Peyer's patch (tissue), 4 donors: ENCODE measurements at places on chromosomes 2 and 18.
A peak's percentile ranks its signal among the peaks of the same experiment; 100 is the strongest.

- H3K4me1 ChIP-seq = no peaks in the 10 kb centered on the region
- H3K27ac ChIP-seq = no peak overlapping the region
- H3K36me3 ChIP-seq = no peaks in the 10 kb centered on the region
- H3K27me3 ChIP-seq = no peaks in the 10 kb centered on the region
These were observed 3.1 kb downstream of the NRXN1 start for GRCh38 chr2:51028829-51029228.

DNA sequence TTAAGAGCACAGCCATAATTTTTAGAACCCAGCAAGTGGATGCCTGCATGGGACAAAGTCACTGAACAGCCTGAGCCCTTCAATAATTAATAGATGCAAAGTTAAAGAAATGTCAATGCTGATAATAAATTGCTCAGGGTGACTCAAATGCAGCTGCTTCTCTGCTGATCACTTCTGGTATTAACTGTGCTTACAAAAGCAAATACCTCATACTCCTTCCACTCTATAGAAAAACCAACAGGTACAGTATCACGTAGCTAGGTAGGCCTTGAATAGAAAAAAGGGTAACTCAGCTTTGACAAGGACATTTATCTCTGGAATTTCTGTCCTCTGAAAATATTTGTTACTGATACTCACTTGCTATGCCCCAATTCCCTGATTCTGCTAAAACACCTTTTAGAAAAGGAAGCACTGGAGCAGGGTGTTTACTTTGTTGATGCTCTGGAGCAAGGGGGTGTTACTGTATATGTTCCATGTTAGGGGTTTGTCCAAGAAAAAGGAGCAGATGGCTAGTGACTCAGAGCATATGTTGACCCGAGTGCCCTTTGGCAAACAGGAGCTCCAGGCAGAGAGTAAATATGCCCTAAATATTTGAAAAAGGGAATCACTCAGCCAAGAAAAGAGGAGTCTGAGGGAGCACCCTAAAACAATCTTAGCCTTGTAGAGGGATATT lies 59.1 kb upstream of the RTN4 start:
- H3K27me3 ChIP-seq = no peaks in the 10 kb centered on the region
- no peak overlapping the region for H3K4me3 ChIP-seq
- H3K36me3 ChIP-seq = no peaks in the 10 kb centered on the region
- no peak overlapping the region for H3K27ac ChIP-seq
- no peaks in the 10 kb centered on the region for H3K4me1 ChIP-seq

GRCh38 chr2:11406958-11407381 lies 59.0 kb downstream of the E2F6 start:
- H3K4me3 ChIP-seq = no peak overlapping the region
- H3K36me3 ChIP-seq = no peaks in the 10 kb centered on the region
- no peaks in the 10 kb centered on the region for H3K4me1 ChIP-seq
- peak overlapping the region; percentile 95 for H3K27ac ChIP-seq
- H3K27me3 ChIP-seq = no peaks in the 10 kb centered on the region
- no peak for DNase-seq

DNA sequence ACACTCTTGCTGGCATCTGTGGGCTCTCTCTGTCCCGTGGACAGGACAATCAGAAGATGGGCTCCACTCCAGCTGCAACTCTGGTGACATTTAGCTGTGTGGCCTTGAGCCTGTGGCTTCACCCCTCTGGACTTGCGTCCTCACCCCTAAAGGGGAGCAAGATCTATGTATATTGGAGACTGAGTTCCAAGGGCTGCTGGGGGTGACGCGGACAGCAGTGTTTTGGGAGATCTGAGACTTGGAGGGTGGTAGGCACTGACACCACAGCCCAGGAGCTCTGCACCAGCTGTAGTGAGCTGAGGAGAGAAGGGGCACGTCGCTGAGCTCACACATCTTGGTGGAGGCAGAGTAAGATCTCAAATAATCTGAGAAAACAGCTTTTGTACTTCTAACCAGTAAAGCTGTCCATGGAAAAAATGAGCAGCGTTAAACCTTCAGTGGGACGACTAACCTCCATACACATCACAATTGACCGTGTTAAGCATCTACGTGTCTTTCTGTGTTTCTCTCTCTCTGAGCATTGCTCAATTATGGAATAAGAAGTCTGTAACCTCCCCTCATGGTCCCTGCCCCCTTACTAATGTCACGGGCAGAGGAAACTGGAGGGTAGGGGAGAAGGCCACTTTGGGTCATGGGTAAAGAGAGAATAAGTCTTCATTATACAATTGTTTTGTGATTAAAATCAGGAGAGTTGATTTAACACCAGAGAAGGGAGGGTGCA lies 85.8 kb downstream of the SH3RF3 start:
- H3K27me3 ChIP-seq = no peaks in the 10 kb centered on the region
- H3K27ac ChIP-seq = no peak overlapping the region
- no peak overlapping the region for H3K4me3 ChIP-seq
- DNase-seq = no peak

DNA sequence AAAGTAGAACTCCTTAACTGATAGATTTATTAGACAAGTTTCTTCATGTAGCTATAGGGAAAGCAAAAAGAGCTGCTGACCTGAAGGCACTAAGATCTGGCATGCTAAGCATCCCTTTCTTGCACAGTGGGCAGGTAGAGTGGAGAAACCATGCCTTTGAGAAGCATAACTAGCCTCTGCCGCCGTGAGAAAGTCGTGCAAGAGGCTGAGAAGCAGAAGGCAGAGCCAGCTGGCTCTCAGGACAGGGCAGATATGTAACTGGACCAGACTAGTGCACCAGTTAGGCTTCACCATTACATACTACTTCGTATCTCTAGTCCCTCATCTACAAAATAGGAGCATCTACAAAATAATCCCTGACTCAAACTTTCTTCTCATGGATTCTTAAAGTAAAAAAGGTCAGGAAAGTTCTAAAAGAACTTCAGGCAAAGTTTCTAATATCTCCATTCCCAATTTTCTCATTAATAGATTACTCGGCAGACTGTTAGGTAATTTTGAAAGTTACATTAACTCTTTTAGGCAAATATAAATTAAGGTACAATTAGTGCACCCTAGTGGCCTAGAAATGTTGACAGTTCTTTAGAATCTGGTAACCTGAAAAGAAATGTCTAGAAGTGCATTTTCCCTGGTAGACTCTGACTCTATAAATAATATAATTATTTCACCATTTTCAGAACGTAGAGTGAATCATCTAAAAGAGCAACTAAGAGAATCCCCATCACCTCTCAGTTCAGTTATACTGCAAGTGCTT lies 10.3 kb downstream of the ERBB4 start:
- no peaks in the 10 kb centered on the region for H3K4me1 ChIP-seq
- H3K4me3 ChIP-seq = no peak overlapping the region
- H3K36me3 ChIP-seq = no peaks in the 10 kb centered on the region
- no peak overlapping the region for H3K27ac ChIP-seq

- no peaks in the 10 kb centered on the region for H3K4me1 ChIP-seq
- H3K36me3 ChIP-seq = no peaks in the 10 kb centered on the region
- H3K4me3 ChIP-seq = no peak overlapping the region
- H3K27me3 ChIP-seq = no peaks in the 10 kb centered on the region
These were observed 3.0 kb downstream of the GPR55 start for GRCh38 chr2:230921806-230922595.

DNA sequence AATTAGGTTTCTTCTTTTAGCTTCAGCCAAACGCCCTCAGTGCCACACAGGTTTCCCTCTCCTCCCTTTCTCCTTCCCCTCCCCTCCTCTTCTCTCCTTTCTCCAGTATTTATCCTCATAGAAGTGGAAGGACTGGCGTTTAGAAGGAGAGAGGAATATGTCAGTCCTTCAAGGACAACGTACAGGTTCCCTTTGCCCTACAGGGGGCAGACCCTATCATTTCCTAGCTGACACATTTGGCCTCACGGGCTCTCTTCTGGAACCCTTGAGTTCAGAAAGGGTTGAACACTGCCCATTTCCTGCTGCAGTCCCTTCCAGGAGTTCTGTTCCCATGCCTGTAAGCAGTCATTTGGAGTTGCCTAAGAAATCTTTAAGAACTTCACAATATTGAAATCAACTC lies 46.1 kb downstream of the CDCA7 start:
- H3K27ac ChIP-seq = no peak overlapping the region
- no peak overlapping the region for H3K4me3 ChIP-seq
- no peaks in the 10 kb centered on the region for H3K27me3 ChIP-seq
- H3K36me3 ChIP-seq = no peaks in the 10 kb centered on the region
- no peaks in the 10 kb centered on the region for H3K4me1 ChIP-seq

DNA sequence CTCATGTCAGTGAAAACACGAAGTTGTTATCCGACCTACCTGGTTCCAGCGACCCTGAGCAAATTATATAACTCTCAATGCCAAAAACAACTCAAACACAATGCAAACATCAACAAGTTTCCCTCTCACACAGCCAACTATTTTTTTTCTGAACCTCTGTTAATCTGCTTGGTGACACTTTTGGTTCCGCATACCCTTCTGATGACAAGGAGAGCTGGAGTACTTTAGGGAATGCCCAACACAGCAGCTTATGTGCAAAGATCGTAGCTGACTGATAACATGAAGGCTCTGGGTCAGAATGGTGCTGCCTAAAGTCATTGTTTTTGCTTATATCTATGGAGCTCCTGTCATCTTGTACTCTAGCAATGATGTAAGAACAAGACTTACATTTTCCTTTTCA lies 72.7 kb upstream of the CCDC68 start:
- H3K4me1 ChIP-seq = no peaks in the 10 kb centered on the region
- no peaks in the 10 kb centered on the region for H3K27me3 ChIP-seq
- H3K27ac ChIP-seq = no peak overlapping the region
- H3K36me3 ChIP-seq = no peaks in the 10 kb centered on the region

- no peak for DNase-seq
- no peak overlapping the region for H3K27ac ChIP-seq
- H3K4me1 ChIP-seq = no peaks in the 10 kb centered on the region
- no peaks in the 10 kb centered on the region for H3K27me3 ChIP-seq
These were observed 1.3 kb downstream of the CDCA7 start for GRCh38 chr2:173355866-173356508.

DNA sequence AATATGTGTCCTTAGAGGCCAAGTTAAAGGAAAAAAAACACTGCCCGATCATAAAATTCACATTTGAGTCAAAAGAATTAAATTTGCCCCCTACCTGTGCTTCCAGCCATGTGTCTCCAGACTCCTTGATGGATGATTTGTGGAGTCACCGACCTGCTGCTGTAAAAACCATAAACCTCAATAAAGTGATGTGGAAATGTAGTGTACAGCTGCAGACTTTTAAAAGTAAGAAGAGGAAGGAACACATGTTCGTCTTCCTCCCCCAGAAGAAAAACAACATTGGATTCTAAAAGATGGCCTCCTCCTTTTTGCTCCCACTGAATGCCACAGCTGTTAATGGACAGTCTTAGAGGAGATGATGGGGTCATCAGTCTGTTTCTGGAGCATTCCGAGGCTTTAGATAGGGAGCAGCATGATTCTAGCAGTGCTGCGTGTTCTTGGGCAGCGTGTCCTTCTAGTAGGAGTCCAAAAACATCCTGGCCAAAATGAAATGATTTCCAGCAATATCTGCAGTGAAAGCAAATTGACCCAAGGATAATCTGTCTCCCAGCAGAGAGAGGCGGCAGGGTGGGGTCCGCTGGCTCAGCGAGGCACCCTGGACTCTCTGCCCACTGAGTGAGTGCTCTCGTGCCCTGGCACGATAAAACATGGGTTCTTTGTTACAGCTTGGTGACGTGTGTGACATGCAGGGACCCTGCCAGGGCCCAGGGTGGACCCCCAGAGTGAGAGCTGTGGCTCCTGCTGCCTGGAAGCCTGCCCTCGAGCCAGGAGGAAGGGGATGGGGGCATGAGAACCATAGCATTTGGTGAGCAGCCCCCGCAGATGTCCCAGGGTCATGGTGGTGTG lies 196.1 kb downstream of the FAM210A start:
- no peaks in the 10 kb centered on the region for H3K4me1 ChIP-seq
- no peak overlapping the region for H3K27ac ChIP-seq
- H3K4me3 ChIP-seq = no peak overlapping the region
- H3K36me3 ChIP-seq = no peaks in the 10 kb centered on the region
- no peak for DNase-seq

DNA sequence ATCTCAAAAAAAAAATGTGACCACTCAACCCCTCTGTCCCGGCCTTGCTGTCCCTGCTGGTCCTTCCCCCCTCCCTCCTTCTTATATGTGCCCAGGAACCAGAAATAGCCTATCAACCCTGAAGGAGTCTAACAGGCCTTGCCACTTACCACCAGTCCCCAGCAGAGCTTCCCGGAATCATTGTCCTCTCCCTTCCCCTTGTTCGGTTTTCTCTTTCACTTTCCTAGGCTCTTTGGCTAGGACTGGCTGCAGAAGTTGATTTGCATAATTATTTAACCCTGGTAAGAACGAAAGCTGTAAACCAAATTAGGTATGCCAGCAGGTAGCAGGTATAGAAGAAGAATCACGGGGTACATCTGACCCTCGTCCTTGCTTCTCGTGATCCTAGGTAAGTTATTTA lies 72.6 kb upstream of the ZNF532 start:
- no peaks in the 10 kb centered on the region for H3K36me3 ChIP-seq
- H3K27me3 ChIP-seq = no peaks in the 10 kb centered on the region
- DNase-seq = no peak
- no peak overlapping the region for H3K4me3 ChIP-seq
- H3K4me1 ChIP-seq = no peaks in the 10 kb centered on the region
- no peak overlapping the region for H3K27ac ChIP-seq

GRCh38 chr2:40964509-40965250 lies 512.8 kb upstream of the SLC8A1 start:
- H3K36me3 ChIP-seq = no peaks in the 10 kb centered on the region
- H3K27me3 ChIP-seq = no peaks in the 10 kb centered on the region
- no peak overlapping the region for H3K27ac ChIP-seq
- no peak overlapping the region for H3K4me3 ChIP-seq
- H3K4me1 ChIP-seq = no peaks in the 10 kb centered on the region

GRCh38 chr18:61738042-61738441 lies 154.8 kb downstream of the RNF152 start:
- no peak for DNase-seq
- no peak overlapping the region for H3K4me3 ChIP-seq

DNA sequence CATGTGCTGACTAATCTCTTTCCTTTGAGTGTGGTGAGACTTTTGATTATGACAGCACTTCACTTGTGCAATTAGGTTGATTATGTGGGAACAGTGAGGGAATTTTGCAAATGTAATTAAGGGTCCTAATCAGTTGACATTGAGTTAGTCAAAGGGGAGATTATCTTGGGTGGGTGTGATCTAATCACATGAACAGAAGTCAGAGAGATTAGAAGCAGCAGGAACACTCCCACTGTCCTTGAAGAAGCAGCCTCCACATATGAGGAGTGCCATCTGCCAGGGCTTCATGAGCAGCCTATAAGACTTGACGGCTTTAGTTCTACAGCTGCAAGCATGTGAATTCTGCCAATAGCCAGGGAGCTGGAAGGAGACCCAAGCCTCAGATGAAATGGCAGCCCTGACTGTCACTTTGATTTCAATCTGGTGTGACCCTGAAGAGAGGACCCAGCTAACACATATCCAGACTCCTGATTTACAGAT lies 89.4 kb upstream of the APCDD1 start:
- no peak for DNase-seq
- no peak overlapping the region for H3K4me3 ChIP-seq
- no peaks in the 10 kb centered on the region for H3K4me1 ChIP-seq
- H3K27me3 ChIP-seq = no peaks in the 10 kb centered on the region
- no peaks in the 10 kb centered on the region for H3K36me3 ChIP-seq

GRCh38 chr2:181142514-181142913 lies 162.1 kb downstream of the UBE2E3 start:
- no peaks in the 10 kb centered on the region for H3K4me1 ChIP-seq
- DNase-seq = no peak
- H3K36me3 ChIP-seq = no peaks in the 10 kb centered on the region
- no peak overlapping the region for H3K4me3 ChIP-seq

GRCh38 chr2:156778916-156779315 lies 342.7 kb downstream of the GPD2 start:
- no peak overlapping the region for H3K4me3 ChIP-seq
- DNase-seq = no peak
- no peaks in the 10 kb centered on the region for H3K27me3 ChIP-seq
- no peaks in the 10 kb centered on the region for H3K4me1 ChIP-seq
- no peak overlapping the region for H3K27ac ChIP-seq

GRCh38 chr2:105990624-105991023 lies 203.5 kb downstream of the UXS1 start:
- no peaks in the 10 kb centered on the region for H3K36me3 ChIP-seq
- DNase-seq = no peak
- no peaks in the 10 kb centered on the region for H3K27me3 ChIP-seq
- no peak overlapping the region for H3K4me3 ChIP-seq
